ENCODE measurements at places on chromosomes 1 and 21.

GRCh38 chr1:209249280-209249670 lies 334.2 kb upstream of the CAMK1G start:
- DNase-seq: no peak

GRCh38 chr1:234512451-234512861 lies 33.5 kb upstream of the TARBP1 start:
- no peak for DNase-seq

DNA sequence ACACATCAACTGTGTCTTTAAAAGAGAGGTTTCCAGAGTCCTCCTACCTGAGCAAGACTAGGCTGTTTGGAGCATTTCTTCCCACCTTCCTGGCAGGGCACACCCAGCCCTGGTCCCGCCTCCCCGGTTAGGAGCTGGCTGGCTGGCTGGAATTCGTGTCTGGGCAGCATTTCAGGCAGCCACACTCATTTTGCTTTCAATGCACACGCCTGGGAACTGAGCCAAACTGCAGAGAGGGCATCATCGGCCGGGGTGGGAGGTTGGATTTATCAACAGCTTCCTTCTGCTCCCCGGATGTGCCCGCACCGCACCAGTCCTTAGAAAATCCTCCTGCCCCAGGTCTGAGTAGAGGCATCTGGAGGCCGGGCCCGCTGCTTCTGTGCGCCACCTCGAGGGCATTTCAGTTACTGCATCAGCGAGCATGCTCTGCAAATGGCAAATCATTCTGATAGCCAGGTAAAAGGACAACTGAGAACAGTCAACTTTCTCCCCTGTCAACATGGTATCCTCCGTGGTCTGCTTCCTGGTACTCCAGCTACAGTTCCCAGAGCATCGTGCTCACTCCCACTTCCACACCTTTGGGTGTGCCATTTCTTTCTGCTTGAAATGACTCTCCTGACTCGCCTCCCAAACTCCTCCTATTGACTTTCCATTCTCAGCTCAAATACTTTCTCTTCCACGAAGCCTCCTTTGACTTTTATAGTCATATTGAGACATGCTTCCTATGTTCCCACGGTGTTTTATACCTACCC lies 20.6 kb downstream of the TCEA3 start:
- DNase-seq: peak; percentile 58

DNA sequence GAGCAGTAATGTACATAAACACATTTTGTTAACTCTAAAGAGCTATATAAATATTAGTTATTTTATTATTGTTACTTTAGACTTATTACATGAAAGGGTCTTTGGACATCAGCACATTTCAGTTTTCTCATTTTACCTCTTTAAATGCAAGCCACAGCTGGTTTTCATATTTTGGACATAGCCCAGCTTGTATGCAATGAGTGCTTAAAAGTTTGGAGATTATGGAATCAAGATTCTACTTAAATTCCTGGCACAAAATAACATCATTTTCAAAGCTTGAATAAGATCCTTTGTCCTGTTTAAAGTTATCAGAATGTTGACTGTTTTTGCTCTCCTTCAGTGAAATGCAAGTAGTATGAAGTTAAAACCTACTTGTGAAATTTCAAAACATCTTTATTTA lies 15.5 kb upstream of the LEPR start:
- DNase-seq: no peak

DNA sequence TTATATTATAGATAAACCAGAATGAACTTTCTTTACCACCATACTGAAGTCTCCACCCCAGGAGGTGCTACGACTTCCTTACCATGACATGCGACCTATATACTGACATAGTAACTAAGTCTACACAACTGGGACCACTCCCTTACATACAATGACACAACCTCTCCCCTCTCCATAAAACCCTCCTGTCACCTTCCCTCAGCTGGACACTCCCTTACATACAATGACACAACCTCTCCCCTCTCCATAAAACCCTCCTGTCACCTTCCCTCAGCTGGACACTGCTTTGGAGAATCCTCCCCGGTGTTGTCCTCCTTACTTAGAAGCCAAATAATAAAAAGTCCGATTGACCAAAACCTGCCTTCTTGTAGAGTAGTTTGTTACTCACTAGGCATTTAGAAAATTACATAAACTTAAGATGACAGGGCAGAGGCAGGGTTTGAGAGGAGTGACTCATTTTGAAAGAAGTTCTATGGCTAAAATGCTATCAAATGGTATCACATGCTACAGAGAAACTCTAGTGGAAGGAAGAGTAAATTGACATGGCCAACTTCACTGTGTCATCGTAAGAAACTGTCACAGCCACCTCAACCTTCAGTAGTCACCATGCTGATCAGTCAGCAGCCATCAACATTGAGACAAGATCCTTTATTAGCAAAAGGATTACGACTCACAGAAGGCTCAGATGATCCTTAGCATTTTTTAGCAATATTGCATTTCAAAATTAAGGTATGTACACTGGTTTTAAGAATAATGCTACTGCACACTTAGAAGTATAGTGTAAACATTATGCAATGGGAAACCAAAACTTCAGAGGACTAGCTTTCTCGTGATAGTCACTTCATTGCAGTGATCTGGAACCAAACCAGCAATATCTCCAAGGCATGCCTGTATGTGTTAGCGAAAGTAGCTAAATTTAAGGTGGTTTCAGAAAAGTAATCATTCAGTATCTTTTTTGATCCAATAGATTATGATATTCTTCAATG lies 56.4 kb downstream of the AHCTF1 start:
- DNase-seq: no peak

GRCh38 chr1:9110669-9111356 lies 18.1 kb downstream of the GPR157 start:
- DNase-seq: peak; percentile 36

DNA sequence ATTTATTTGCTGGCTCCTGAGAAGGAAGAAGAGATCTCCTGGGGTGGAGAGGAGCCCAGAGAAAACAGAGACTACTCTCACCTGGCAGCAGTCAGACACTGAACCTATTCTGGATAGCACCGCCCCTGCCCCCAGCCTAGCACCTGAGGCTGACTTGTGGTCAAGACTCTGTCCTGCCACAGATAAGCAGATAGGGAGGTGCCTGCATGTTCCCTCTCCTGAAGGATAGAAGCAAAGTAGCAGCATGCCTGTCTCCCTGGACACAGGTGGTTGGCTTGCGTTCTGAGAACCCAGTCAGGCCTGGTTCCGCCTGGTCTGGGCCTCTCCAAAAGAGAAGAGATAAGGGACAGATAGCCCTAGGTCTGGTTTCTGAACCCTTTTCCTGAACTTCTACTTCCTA lies 1.3 kb upstream of the EFNA3 start:
- no peak for DNase-seq

- DNase-seq: no peak
These were observed 42.3 kb upstream of the SLC6A9 start for GRCh38 chr1:44073528-44073927.

- DNase-seq: no peak
These were observed 93.2 kb downstream of the CTH start for GRCh38 chr1:70504176-70504820.

DNA sequence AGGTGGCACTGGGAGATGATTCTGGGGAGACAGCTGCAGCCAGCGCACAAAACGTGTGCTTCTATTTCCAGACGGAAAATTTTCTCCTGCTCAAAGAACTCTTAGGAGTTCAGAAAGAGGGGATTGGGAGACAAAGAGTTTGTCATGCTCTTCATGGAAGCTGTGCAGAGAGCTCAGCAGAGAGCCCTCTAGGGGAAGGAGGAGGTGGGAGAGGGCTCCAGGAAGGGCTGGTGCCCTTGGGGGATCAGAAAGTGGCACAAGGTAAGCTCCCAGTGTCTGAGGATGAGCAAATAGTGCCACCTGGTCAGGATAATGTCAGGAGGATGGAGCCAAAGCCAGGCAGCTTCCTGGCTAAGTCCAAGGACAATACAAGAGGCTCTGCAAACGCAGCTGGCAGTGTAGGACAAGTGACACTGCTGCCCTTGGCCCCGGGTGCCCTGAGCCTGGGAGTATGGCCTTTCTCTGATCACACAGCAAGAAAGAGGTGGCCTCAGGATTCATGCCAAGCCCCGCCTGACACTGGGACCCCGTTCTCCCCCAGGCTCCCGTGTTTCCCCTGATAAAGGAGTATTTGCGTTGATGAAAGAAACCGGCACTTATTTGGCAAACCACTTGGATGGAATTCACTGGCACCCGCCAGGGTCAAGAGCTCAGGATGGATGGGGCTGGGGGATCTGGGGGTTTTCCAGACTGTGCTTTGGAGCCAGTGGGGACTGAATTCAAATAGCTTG lies 254.0 kb downstream of the PTPRU start:
- no peak for DNase-seq

GRCh38 chr1:193326296-193326695 lies 139.9 kb upstream of the B3GALT2 start:
- DNase-seq: no peak

GRCh38 chr1:20903437-20903836 lies 116.3 kb upstream of the HP1BP3 start:
- no peak for DNase-seq

- DNase-seq: peak; percentile 17
These were observed 116.3 kb upstream of the CACYBP start for GRCh38 chr1:174883409-174883808.

- no peak for DNase-seq
These were observed 31.2 kb upstream of the CNN3 start for GRCh38 chr1:94958081-94958480.

GRCh38 chr1:57066980-57067610 lies 101.3 kb upstream of the C8B start:
- no peak for DNase-seq

GRCh38 chr1:190244406-190244805 lies 233.3 kb downstream of the BRINP3 start:
- no peak for DNase-seq

GRCh38 chr1:39646232-39647081 lies 7.0 kb upstream of the HEYL start:
- DNase-seq: no peak

DNA sequence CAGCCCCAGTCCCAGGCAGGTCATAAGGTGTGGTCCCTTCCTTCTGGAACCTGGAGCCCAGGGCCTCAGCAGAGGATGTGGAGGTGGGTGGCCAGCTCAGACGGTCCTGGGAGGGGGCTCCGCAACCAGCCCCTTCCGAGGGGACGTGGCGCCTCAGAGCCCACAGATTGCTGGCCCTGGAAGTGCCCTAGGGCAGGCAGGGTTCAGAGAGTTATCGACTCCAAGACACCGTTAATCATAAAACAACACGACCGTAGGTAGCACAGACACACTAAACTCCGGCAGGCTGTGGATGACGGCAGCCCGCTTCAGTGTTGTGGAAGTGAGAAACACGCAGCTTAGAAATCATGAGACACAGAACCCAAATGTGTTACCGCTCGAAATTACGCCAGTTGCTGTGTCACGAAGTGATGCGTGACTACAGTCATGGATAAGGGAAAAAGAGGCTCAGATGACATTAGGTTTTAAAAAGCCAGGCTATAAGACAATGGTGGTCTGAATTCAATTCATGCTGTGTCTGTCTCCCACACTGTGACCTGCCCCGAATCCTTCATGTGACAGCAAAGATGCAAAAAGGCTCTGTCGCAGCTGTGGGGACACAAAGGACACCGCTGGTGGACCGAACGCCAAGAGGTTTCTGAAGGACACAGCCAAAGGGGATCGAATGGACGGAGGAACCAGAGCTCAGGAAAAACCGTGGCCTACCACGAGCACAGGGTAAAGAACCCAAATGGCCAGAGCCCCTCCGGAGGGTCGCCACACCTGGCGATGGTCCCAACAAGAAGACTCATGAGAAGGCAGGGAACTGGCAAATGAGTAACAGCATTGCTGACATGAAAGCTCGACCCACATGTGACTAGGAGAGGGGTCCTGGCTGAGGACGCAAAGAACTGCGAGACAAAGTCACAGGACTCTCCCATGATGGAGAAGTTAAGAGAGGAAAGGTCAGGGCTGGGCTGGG lies 1.7 kb upstream of the SUMO3 start:
- DNase-seq: no peak

GRCh38 chr1:60747353-60747752 lies 335.0 kb upstream of the NFIA start:
- no peak for DNase-seq

DNA sequence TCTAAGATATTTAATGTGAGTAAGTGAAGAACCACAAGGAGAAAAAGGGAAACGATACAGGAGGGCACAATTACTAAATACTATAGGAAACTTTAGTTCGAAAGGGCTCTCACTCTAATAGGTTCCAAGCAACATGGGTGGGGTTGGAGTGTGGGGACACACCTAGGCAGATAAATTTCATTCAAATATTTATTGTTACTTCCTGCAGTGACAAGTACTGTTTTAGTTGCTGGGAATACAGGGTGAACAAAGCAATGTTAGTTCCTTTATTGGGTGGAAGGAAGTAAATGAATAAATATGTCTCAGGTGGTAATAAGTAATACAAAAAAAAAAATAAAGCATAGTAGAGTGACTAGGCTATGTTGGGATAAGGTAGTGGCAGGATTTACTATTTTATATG lies 73.2 kb upstream of the B3GALT2 start:
- no peak for DNase-seq

DNA sequence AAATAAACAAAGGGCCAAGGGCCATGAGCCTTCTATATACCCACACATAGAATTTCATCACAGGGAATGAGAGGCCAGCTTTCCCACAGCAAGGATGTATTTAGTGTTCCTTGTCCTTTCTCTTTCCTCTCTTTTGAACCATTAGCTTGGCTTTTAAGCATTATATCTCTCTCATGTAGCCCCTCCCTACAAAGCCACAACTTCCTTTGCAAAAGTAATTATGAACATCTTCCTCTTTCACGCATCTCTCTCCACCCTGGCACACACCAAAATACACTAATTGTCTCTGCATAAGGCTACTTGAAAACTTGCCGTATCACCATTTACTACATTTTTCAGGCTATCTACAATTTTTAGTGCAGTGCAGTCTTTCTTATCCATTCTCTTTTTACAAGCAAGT lies 1.9 kb upstream of the AK5 start:
- DNase-seq: no peak

DNA sequence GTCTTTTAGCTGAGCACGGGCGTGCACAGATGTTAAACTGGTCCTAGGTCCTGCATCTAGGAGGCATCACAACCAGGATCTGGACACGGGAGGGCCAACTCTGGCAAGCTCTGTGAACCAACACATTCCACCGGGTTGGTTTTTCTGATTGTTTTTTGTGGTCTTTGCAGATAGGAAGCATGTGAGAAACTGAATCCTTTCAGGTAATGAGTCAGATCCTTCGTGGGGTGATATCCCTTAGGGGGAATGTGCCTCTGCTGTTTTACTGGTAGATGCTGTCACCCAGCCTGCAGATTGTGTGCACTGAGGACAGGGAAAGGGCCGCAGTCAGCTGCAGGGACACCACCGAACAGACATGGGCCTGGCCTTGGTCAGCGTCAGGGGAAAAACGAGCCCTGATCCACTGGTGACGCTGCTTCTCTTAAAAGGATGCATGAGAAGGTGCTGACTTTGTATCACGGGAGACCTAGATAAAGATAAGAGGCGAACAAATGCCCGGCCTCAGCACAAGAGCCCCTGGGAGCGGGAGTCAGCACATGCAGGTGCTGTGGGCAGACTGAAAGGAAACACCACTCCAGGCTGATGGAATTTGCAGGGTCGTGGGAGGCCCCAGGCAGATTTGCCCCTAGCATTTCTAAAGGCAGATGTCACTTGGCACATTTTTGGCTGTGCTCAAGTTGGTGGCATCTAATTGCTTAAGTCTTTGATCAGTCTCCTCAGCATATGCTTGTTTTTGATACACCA lies 51.1 kb downstream of the DOP1B start:
- no peak for DNase-seq
